ENCODE measurements at places on chromosomes 2 and 18.

DNA sequence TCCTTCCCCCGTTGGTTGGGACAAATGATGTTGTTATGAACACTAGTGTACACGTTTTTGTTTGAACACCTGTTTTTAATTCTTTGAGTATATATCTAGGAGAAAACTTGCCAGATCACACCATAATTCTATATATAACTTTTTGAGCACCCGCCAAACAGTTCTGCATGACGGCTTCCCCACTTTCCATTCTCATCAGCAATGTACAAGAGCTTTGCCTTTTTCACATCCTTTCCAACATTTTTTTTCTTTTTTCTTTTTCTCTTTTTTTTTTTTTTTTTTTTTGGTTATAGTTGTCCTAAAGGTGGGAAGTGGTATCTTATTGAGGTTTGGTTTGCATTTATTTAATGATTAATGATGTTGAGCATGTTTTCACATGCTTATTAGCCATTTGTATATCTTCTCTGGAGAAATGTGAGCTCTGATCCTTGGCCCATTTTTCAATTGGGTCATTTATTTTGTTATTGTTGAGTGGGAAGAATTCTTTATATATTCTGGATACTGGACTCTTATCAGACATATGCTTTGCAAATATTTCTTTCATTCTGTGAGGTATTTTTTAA, 86.9 kb upstream of the ZC3H15 start:
- no peak for DNase-seq

GRCh38 chr2:2926009-2926857, 451.4 kb downstream of the EIPR1 start:
- no peak for DNase-seq

DNA sequence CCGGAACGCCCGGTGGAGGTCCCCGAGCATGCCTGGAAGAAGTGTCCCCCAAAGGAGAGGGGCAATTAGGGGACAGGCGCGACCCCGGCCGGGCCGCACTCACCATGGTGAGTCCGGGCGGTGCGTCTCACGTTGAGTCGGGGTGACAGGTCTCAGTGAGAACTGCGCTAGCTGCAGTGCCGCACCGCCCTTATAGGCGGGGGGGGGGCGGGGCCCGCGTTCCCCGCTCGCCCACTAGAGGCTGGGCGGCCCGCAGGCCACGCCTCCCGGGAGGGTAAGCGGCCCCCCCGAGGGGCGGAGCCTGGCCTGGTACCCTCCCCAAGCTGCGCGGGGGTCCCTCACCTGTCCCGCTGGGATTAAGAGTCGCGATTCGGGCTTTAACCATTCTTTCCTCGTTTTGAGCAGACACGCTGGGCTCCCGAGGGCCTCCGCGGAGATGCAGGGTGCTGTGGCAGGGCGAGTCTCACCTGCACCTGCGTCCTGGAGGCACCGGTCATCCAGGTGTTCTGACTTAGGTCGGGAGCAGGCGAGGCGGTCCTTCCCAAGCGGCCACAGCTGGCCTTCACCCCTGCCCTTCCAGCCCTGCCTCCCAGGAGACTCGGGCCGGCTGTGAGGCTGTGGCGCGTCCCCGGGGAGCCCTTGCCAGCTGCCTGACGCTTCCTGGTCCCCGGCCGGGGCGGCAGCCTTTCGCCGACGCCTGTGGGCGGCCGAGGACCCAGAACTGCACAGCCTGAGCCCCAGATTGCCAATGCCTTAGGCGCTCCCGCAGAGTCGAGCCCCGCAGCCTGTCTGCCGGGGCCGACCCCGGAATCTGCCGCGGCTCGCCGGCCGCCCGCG, at the start of gene TUBA4A:
TUBA4A (minus strand) TSS at position 166 of the 837 bp plus-strand sequence; CDS start at position 106, 60 bp downstream.
- DNase-seq: peak; percentile 70

DNA sequence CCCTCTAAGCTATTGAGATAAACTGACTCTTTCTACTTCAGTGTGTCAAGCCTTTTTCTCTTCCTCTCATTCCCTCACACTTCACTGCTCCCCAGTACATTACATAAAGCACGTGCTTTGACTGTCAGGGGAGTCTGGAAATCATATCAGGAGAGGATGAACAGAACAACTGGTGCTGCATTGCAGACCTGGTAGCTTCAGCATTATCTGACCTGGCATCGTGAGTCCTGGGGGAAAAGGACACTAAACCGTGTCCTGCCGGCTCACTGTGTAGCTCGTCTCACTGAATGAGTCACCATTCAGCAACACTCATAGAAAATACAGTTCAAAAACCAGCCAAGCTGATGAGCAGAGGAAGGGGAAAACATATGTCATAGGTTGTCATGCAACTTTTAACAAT, 108.5 kb upstream of the UNC80 start:
- DNase-seq: peak; percentile 90

DNA sequence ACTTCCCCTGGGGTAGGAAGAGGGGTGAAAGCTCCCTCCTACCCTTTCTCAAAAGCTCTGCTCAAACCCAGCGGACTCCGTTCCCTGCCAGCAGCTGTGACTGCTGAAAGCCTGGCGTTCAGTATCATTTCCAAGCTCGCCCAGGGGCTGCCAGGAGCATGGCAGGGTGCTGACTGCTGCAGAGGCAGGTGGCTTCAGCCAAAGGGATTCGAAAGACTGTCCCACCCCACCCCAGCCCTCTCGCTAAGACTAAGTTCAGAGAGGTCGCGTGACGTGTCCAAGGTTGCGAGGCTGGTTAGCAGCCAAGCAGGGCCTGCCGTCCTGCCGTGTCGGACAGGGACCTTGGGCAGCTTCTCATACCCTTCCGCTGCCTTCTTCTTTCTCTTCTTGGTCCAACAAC, 72.3 kb upstream of the RAB12 start:
- DNase-seq: no peak

- DNase-seq: peak; percentile 61
Measured at GRCh38 chr18:48079885-48080284, 149.4 kb upstream of the SMAD2 start.

DNA sequence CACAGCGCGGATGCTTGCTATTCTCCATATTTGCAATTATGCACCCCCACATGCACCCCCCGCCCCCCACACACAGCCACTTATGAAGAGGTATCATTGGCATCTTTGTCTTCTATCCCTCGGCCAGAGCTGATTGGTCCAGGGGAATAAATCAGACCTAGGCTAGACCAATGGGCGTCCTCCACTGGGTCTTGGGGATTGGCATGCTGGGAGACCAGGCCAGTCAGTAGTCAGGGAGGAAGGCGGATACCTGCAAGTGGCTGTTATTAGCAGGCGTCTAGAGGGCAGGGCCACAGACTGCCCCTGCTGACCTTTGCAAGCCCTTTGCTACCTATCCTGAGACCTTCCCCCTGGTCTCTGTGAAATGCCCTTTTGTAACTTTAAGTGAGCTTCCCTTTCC, 30.0 kb downstream of the ATOH8 start:
- DNase-seq: no peak

DNA sequence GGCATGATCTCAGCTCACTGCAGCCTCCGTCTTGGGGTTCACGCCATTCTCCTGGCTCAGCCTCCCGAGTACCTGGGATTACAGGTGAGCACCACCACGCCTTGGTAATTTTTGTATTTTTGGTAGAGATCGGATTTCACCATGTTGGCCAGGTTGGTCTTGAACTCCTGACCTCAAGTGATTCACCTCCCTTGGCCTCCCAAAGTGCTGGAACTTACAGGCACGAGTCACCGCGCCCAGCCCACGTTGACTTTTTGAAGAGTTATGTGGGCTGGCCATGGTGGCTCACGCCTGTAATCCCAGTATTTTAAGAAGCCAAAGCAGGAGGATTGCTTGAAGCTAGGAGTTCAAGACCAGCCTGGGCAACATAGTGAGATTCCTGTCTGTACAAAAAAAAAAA, 20.8 kb downstream of the CCL20 start:
- no peak for DNase-seq

DNA sequence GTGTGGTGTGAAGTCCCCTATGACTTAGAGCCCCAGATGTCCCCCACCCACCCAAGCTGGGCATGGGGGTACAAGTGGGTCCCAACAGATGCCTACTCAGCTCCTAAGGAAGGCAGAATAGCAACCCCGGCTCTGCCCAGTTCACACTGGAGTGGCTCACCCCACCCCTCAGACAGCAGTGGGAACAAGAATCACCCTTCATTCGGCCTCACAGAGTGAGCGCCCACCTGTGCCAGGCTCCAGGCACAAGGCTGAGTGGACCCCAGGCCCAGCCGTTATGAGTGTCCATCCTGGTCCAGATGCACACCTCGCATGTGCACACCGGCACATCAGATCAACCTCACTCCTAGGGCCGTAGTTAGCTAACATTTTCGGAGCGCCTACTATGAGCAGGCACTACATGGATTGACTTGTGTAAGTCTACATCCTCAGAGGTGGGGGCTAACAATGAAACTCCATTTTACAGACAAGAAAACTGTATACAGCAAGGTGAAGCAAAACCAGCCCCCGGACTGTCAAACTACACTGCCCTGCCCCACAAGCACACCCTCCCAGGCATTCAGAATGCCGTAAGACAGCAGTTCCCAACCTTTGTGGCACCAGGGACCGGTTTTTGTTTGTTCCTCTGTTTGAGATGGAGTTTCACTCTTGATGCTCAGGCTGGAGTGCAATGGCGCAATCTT, 2.8 kb upstream of the ASTL start:
- DNase-seq: no peak

All from eye (tissue), 1 donor.